Activated T-helper 1 cell treated with anti-CD3 and anti-CD28 coated beads, Interleukin-12 subunit alpha, Interleukin-12 subunit beta, Interleukin-2, Interleukin-4 antibody, amounts not matched to agents 30 ng/mL and 10 ng/mL and 1 ng/mL, durations not matched to agents 14 hours and 24 hours and 36 hours (primary cell): ENCODE measurements at places on chromosomes 6 and 20. TPM values are rescaled to one million over a fixed set of nuclear protein-coding genes. Genes with fewer than 3 reads are reported as not detected.

DNA sequence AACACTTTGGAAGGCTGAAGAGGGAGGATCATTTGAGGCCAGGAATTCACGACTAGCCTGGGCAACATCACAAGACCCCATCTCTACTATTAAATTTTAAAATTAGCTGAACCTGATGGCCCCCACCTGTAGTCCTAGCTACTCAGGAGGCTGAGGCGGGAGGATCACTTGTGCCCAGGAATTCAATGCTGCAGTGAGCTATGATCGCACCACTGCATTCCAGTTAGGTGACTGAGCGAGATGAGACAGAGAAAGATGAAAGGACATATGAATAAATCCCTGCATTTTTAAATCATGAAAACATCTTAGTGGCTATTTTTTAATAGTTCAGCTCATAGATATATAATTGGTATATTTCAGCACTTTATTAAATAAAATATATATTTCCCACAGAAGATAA is 93.8 kb downstream of the GPR63 start:
- H3K27ac ChIP-seq = no peak overlapping the region
- H3K4me1 ChIP-seq = no peaks in the 10 kb centered on the region
- peaks cover 6% of the 10 kb centered on the region for H3K27me3 ChIP-seq
- no peak overlapping the region for H3K4me3 ChIP-seq
- DNase-seq = no peak
- no peaks in the 10 kb centered on the region for H3K36me3 ChIP-seq

GRCh38 chr6:5133943-5134342 is 48.8 kb downstream of the PPP1R3G start:
- no peaks in the 10 kb centered on the region for H3K36me3 ChIP-seq
- H3K27me3 ChIP-seq = peaks cover 2% of the 10 kb centered on the region
- peaks cover 6% of the 10 kb centered on the region for H3K4me1 ChIP-seq

- no peak overlapping the region for H3K4me3 ChIP-seq
- no peaks in the 10 kb centered on the region for H3K4me1 ChIP-seq
- DNase-seq = no peak
Observed at GRCh38 chr20:19259141-19259591, 46.7 kb downstream of the SLC24A3 start.

Gene LCA5
- 0.08 and 0.17 TPM in 2 replicates for total RNA-seq

Gene KCNB1
- 0.08 and 0.20 TPM in 2 replicates for total RNA-seq

DNA sequence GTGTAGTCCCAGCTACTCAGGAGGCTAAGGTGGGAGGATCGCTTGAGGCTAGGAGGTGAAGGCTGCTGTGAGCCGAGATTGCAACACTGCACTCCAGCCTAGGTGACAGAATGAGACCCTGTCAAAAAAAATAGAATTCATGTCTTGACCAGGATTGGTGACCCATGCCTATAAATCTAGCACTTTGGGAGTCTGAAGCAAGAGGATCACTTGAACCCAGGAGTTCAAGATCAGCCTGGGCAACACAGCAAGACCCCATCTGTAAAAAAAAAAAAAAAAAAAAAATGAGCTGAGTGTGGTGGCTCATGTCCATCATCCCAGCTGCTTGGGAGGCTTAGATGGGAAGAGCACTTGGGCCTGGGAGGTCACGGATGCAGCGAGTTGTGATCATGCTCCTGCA is 34.3 kb downstream of the GINM1 start:
- no peak for DNase-seq
- no peaks in the 10 kb centered on the region for H3K27me3 ChIP-seq
- no peak overlapping the region for H3K27ac ChIP-seq
- peaks cover 26% of the 10 kb centered on the region for H3K36me3 ChIP-seq

- peaks cover 12% of the 10 kb centered on the region for H3K36me3 ChIP-seq
- no peak overlapping the region for H3K27ac ChIP-seq
- H3K4me1 ChIP-seq = peaks cover 15% of the 10 kb centered on the region
- DNase-seq = no peak
- no peaks in the 10 kb centered on the region for H3K27me3 ChIP-seq
Observed at GRCh38 chr6:45599053-45599452, 221.3 kb upstream of the SUPT3H start.

DNA sequence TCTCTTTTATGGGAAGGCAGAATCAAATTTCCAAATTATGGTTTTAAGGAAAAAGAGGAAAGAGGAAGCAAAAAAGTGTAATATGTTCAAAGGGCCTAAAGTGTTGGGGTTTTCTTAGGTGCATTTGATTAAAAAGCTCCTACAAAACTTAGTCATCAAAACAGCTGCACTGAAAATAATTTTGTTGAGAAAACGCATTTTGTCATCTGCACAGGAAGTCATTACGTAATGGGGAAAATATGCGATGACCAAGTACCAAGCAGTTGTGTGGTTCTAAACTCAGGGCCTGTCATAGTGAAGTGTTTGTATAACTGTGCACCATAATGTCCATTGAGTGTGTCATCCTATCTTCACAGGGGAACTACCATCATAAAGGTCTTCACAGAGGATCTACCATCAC is 15.6 kb downstream of the HAO1 start:
- no peak for DNase-seq
- no peaks in the 10 kb centered on the region for H3K27me3 ChIP-seq
- H3K36me3 ChIP-seq = no peaks in the 10 kb centered on the region
- no peaks in the 10 kb centered on the region for H3K4me1 ChIP-seq

Gene ALDH5A1
- 11.3 and 11.9 TPM in 2 replicates for total RNA-seq

DNA sequence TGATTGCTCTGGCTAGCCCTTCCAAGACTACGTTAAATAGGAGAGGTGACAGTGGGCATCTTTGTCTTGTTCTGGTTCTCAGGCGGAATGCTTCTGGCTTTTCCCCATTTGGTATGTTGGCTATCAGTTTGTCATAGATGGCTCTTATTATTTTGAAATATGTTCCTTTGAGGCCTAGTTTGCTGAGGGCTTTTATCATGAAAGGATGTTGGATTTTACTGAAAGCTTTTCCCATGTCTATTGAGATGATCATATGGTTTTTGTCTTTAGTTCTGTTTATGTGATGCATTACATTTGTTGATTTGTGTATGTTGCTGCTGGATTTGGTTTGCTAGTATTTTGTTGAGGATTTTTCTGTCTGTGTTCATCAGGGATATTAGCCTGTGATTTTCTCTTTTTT is 9.9 kb upstream of the RNASET2 start:
- H3K27me3 ChIP-seq = no peaks in the 10 kb centered on the region
- H3K27ac ChIP-seq = no peak overlapping the region
- no peak overlapping the region for H3K4me3 ChIP-seq
- H3K36me3 ChIP-seq = peaks cover 24% of the 10 kb centered on the region
- no peak for DNase-seq
- H3K4me1 ChIP-seq = peaks cover 19% of the 10 kb centered on the region

- H3K36me3 ChIP-seq = peaks cover 29% of the 10 kb centered on the region
- no peaks in the 10 kb centered on the region for H3K27me3 ChIP-seq
- peaks cover 64% of the 10 kb centered on the region for H3K4me1 ChIP-seq
- H3K4me3 ChIP-seq = peak overlapping the region; percentile 90
- peak overlapping the region; percentile 79 for H3K27ac ChIP-seq
- DNase-seq = no peak
Observed at GRCh38 chr6:25165177-25165576, 114.0 kb upstream of the CARMIL1 start.

DNA sequence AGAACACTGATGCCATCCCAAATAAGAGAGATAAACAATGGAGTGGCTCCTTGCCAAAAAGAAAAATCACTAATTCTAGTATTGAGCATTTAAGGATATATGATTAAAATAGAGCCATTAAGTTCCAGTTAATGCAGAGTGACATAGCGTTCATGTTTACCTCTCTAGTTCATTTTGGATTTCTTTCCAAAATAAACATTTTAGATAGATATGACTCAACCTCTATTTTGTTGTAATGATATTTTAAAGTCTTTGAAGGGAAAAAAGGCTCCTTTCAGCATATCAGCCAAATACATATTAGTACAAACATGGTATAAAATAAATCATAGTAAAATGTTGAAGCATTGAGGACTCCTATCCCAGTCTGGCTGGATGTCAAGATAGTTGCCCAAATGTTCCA is 33.4 kb downstream of the RWDD2A start:
- H3K27me3 ChIP-seq = peaks cover 6% of the 10 kb centered on the region
- H3K36me3 ChIP-seq = no peaks in the 10 kb centered on the region
- no peaks in the 10 kb centered on the region for H3K4me1 ChIP-seq
- DNase-seq = no peak
- H3K27ac ChIP-seq = no peak overlapping the region

Gene SLC17A3
- total RNA-seq = 0.21 and 0.66 TPM in 2 replicates

GRCh38 chr6:151442371-151442770 is 9.6 kb downstream of the RMND1 start:
- H3K4me1 ChIP-seq = peaks cover 13% of the 10 kb centered on the region
- H3K27me3 ChIP-seq = no peaks in the 10 kb centered on the region
- H3K36me3 ChIP-seq = peaks cover 9% of the 10 kb centered on the region

GRCh38 chr6:3208098-3208774 is 19.2 kb downstream of the TUBB2B start:
- H3K27ac ChIP-seq = peak overlapping the region; percentile 21
- H3K36me3 ChIP-seq = no peaks in the 10 kb centered on the region
- H3K27me3 ChIP-seq = peaks cover 15% of the 10 kb centered on the region
- DNase-seq = no peak
- H3K4me3 ChIP-seq = peak overlapping the region; percentile 6
- H3K4me1 ChIP-seq = peaks cover 41% of the 10 kb centered on the region

DNA sequence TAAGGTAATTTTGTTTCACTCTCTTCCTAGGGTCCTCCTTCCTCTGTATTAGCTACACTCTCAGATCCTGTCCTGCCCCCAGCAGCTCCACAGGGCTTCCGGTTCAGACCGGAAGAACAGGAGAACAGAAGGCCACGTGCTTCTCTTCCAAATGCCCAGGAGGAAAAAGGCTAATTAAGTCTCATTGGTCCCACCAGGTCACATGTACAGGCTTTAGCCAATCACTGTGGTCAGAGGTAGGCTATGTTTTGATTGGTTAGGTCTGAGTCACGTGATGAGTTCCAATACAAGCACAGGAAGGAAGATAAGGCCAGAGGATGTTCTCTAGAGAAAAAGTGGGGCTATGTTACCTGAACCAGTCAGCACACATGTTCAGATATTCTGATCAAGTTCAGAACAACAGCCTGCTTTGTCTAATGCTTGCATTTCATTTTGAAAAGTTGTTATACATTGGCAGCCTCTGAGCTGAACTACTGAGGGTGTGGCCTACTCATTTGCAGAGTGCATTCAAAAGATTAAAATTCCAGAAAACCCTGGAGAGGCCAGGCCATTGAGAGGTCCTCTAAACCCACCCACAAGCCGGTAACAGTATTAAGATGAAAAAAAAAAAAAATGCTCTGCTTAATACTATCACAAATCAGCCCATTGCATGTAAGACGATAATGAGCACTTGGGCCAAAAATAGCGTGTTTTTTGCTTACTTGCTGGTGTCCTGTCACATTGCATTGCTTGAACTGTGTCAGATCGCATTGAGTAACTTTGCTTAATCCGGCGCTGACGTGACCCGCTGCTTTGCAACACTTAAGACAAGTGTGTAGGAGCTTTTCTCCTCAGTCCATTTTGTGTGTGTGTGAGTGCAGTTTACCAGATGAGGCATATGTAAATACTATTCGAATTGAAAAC is 170.3 kb downstream of the TSHZ2 start:
- peak overlapping the region; percentile 70 for H3K27ac ChIP-seq
- peaks cover 54% of the 10 kb centered on the region for H3K4me1 ChIP-seq
- no peak for DNase-seq

DNA sequence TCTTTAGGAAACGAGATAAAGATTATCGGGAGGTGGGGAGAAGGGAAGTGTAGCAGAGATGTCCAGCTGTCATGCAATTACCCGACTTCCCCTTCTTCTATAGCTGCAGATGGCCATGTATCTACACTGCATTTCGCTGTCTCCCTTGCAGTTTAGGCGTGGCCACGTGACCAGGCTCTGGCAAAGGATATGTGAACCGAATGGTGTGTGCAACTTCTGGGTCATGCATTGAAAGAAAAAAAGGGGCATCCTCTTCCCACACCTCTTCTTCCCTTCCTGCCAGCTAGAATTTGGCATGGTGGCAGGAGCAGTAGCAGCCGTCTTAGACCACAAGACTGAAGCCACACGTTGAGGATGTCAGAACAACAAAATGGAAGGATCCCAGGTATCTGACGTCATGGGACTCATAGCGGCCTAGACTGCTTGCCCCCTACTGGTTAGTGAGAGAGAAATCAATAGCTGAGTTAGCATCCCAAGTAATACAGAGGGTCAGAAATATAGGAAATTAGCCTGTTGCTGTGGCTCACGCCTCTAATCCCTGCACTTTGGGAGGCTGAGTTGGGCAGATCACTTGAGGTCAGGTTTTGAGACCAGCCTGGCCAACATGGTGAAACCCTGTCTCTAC is 32.8 kb downstream of the TCF15 start:
- H3K4me3 ChIP-seq = no peak overlapping the region
- no peaks in the 10 kb centered on the region for H3K4me1 ChIP-seq
- H3K27ac ChIP-seq = no peak overlapping the region
- H3K27me3 ChIP-seq = peaks cover 19% of the 10 kb centered on the region

Gene BPIFB4
- not detected in 2 replicates for total RNA-seq

- H3K36me3 ChIP-seq = peaks cover 2% of the 10 kb centered on the region
- peaks cover 7% of the 10 kb centered on the region for H3K27me3 ChIP-seq
- H3K4me1 ChIP-seq = peaks cover 33% of the 10 kb centered on the region
- no peak for DNase-seq
- no peak overlapping the region for H3K27ac ChIP-seq
Observed at GRCh38 chr6:33589392-33589730, 9.3 kb upstream of the BAK1 start.

- no peak for DNase-seq
- peaks cover 5% of the 10 kb centered on the region for H3K4me1 ChIP-seq
- peaks cover 17% of the 10 kb centered on the region for H3K27me3 ChIP-seq
- H3K27ac ChIP-seq = no peak overlapping the region
Observed at GRCh38 chr20:24771542-24772061, 177.5 kb upstream of the CST7 start.

DNA sequence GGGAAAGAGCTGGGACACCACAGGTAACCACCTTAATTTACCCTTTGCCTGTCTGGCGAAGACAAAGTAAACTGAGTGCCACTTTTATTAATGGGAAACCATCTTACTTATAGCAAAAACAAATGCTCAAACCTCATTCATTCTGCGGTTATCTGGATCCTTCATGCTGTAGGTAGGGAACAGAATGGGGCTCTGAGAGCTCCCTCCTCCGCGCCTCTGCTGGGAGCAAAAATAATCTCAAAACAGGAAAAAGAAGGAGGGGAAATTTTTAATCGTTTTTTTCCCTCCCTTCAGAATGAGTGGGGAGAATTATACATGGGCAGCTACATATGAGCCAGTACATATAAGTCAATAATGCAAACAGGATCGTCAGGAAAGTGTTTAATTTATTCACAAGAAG is 177.3 kb downstream of the GMPR start:
- DNase-seq = no peak
- peaks cover 61% of the 10 kb centered on the region for H3K4me1 ChIP-seq
- H3K4me3 ChIP-seq = no peak overlapping the region
- H3K27ac ChIP-seq = no peak overlapping the region
